ENCODE measurements at places on chromosomes 6 and 20.

DNA sequence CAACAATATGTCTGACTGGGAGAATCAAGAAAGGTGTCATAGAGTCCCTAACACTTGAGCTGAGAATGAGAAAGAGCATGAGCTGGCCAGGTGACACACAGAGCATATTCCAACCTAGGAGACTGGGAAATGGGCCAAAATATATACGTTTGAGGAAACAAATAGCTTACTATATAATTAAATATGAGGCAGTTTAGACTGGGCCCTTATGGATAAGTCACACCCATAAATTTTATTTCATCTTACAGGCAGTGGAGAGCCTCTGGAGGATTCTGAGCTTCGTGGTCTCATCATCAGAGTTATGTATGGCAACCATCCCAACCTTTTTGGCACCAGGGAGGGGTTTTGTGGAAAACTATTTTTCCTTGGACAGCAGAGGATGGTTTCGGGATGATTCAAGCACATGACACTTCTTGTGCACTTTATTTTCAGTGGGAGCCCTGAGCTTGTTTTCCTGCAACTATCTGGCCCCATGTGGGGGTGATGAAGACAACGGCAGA lies 12.9 kb upstream of the NQO2 start:
- peak; percentile 75 for DNase-seq

DNA sequence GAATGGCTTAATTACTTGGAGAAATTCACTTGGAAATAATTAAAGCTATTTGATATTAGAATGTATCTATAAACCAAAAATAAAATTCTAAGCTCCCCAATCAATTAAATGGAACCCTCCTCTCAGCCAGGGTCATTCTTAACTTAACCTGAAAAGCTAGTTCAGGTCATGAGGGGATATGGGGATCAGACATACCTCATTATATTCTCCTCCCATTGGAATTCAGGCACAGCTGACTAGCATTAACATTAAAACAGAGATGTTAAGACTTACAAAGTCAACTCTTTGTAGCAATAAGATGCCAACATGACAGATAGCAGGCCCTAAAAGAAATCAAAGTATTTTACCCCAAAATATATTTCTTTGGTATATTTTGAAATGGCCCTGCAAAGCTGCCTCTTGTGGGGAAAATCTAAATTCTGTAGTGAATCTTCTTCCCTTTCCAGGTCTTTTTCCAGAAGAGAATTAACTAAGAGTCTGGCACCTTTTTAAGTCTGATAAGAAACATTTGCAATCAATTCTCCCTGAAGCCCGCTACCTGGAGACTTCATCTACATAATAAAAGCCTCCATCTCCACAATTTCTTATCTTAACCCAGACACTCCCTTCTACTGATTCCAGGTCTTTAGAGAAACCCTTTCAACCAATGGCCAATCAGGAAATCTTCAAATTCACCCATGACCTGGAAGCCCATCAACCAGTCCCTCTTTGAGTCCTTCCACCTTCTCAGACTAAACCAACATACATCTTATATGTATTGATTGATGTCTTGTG lies 231.2 kb downstream of the ADGB start:
- no peak for DNase-seq

DNA sequence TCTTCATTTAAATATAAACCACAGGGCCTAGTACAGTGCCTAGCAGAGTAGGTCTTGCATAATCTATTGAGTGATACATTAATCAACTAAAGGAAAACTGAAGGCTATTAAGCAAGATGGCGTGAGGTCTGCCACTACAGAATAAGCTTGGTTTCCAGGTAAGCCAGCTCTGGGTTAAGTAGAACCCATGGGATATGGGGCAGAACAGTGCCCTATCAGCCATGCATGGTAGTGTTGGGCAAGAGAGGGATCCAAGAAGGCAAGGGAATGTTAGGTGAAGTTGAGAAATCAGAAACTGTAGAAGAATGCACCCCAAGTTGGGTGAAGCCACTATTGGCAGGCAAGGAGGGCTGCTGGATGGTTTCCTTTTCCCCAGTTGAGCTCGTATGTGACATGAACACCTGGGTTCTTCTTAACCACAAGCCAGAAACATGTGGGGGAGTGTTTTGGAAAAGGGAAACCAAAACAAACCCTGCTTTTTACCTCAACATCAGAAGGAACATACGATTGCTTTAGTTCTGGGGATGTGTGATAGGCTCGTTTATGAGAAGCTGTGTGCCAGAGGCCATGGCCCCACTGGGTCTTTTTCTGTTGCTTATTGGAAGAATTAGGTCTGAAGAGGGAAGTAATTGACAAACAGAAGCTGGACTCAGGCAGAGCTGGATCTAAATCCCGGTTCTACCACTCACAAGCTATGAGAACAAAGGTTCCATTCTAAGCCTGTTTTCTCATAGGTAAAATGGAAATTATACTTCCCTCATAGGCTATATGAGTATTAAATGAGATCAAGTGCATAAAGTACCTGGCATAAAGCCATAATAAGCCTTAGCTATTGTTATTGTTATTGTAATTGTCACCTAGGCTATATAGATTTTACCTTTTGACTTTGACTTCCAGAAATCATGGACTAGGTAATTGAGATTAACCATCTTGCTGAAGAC lies 33.5 kb downstream of the NEDD9 start:
- no peak for DNase-seq

GRCh38 chr6:132685009-132685408 lies 26.0 kb upstream of the TAAR1 start:
- DNase-seq, result no peak

DNA sequence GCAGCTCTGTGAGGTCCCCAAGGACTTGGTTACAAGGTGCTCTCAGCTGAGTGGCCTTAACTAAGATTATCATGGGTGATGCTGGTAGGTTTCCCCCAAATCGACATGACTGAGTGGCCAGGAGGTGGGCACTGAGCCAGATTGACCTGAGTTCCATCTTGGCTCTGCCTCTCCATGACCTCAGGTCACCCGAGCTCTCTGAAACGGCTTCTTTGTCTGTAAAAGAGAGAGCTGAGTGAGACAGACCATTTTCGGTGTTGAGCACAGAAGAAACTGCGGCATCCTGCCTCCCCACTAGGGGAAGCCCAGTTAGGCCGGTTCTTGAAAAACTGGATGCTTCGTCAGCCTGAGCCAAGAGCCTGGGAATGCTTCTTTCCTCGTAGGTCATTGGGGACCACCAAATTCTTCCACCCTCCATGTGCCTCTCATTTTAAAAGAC lies 14.1 kb upstream of the STX16 start:
- DNase-seq, result no peak

DNA sequence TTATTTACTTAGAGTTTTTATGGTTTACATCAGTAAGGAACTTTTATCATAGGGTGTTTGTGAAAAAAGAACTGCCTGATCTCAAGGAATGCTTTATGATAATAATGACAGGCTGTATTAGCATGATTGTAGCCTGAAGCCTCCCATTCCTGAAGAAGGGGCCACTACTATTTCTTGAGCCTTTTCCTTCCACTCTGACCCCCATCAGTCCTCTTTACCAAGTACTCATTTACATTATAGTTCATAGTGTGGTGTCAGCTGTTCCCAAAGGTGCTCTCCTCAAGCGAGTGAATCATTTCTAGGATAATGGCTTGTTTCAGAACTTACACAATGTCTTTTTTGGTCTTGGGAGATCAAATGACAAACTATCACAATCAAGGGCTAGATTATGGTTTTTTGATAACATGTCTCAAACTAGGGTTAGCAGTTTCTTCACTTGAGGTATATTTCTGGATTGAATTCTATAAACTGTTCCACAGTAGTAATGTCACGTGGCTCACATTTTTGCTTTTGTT lies 283.6 kb downstream of the CDKAL1 start:
- DNase-seq, result no peak

- no peak for DNase-seq
Observed at GRCh38 chr6:113640051-113640450, 217.1 kb upstream of the MARCKS start.

DNA sequence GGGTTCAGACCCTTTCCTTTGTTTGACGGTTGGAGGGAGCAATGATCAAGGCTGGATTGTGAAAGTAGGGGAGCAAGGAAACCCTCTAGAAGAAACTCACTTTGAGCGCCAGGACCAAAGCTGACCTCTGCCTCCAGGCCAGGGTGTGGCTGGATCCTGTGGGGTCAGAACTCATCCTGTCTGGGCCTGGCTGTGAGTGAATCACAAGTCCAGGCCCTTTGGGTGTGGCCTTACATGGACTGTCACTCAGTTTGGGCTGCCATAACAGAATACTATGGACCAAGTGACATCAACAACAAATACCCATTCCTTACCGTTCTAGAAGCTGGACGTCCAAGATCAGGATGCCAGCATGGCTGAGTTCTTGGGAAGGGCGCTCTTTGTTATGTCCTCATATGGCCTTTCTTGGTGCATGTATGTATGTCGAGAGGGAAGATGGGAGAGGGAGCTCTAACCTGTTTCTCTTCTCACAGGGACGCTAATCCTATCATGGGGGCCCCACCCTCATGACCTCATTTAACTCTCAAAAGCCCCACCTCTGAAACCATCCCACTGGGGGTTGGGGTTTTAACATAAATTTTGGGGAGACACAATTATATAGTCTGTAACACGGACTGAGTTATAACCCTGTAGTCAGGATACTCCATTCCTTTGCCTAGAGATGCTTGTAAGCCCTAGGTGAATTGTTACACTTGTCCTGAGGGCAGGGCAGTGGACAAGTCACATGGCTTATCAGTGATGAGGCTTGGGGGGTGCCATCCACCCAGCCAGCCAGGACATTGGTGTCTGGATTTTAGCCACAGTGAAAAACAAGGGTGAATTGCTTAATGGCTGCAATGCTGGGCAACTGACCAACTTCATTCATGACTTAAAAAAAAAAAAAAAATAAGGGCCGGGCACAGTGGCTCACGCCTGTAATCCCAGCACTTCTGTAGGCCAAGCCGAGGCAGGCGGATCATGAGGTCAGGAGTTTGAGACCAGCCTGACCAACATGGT lies 80.0 kb downstream of the TRMT11 start:
- no peak for DNase-seq

- no peak for DNase-seq
Observed at GRCh38 chr6:99473730-99474129, 41.5 kb downstream of the USP45 start.

GRCh38 chr6:19761121-19761520 lies 76.0 kb upstream of the ID4 start:
- DNase-seq, result no peak

GRCh38 chr6:38370653-38371601 lies 268.8 kb downstream of the BTBD9 start:
- DNase-seq, result no peak

DNA sequence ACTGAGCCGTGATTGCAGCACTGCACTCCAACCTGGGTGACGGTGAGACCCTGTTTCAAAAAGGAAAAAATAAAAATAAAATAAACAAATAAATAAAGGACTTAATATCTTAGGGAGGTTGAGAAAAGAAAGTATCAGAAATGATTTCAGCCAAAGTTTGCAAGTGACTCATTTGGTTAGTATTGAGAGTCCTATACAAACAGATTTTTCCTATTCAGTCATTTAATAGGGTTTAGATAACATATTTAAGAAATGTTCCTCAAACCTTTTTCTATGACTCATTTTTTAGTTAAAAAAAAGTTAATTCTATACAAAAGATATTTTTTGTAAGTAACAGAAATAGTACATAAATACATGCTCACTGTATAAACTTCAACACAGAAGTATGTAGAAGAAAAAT lies 235.1 kb downstream of the GJA1 start:
- DNase-seq, result no peak

- no peak for DNase-seq
Observed at GRCh38 chr6:73655341-73655917, 1.6 kb upstream of the SLC17A5 start.

DNA sequence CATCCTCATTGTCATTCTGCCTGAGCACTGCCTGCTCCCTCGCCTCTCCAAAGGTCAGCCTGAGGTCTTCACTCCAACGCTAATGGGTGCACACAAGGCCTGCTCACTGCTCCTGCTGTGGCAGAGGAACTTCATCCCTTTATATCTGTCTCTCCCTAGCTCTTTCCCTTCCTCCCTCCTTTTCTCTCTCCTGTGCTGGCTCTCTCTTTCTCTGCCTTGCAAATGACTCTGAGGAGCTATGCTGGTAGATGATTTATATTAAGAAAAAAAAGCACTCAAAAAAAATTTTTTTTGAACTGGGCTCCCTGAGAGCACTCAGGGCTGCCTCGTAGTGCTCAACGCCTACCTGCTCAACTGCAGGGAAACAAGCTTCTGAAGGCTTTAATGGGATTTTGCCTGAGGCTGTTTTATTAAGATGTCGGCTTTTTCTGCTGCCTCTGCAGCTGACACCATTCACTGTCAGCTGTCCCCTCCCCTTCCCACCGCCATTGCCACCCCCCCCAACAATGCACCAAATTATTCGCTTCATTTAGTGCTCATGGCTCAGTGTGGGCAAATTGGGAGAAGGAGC lies 137.7 kb upstream of the DEFB112 start:
- no peak for DNase-seq

DNA sequence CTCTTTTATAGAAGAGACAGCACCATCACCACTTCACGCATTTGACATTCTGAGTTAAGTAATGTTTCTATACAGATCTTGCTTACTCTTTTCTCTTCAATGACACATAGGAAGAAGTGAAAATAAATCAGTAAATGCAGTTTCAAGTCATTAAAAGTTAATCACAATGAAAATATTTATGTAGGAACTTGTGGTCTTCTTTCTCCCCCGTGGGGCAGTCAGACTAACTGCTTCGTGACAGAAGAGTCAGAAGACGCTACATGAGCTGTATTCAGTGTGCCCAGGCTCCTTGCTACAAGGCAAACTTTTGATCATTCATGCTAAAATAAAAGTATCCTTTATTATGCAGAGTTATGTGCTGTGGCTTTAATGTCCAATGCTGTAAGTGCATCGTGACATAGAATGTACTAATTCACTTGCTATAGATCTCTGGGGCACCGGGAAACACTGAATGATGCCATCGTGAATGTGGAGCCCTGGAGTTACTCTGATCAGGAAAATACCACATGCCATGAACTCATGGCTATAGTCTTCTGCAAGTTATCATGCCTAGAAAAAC lies 117.8 kb upstream of the TRAF3IP2 start:
- DNase-seq, result no peak

GRCh38 chr6:53706525-53706924 lies 41.0 kb upstream of the KLHL31 start:
- no peak for DNase-seq

GRCh38 chr6:141580131-141580530 lies 552.6 kb upstream of the GJE1 start:
- DNase-seq, result no peak

GRCh38 chr20:25733903-25734302 lies 37.2 kb upstream of the ZNF337 start:
- no peak for DNase-seq

- no peak for DNase-seq
Observed at GRCh38 chr6:170029416-170030283, 261.2 kb downstream of the DLL1 start.

DNA sequence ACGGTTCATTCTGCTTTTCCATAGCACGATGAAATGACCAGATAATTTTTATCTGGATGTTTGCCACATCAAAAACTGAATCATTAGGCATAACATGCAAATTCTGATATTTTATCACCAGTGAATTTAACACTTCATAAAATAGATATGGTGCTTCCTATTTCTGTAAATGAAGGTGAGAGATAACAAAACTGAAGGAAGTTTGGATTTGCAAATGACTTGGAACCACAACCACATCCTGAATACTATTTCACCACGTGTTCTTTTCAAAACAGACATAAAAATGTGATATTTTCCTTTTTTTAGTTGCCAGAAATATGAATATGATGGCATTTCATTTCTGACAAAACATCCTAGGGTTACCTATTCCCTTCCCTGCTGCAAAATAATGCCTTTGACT lies 146.1 kb downstream of the EDN1 start:
- DNase-seq, result no peak
